GM23338 (cell line): ENCODE measurements at places on chromosomes 4 and X. TPM values are rescaled to one million over a fixed set of nuclear protein-coding genes. Genes with fewer than 3 reads are reported as not detected.

The RPS6KA6 gene
- polyA plus RNA-seq: 2.8 and 3.6 TPM in 2 replicates

The SNCA gene
- 26.3 and 31.1 TPM in 2 replicates for polyA plus RNA-seq

The PF4V1 gene
- polyA plus RNA-seq: 1.7 TPM in 1 of 2 replicates, not detected in the other

The PAGE1 gene
- not detected in 2 replicates for polyA plus RNA-seq

The DGAT2L6 gene
- polyA plus RNA-seq: not detected in 2 replicates

The ATOH1 gene
- polyA plus RNA-seq: 0.24 and 0.97 TPM in 2 replicates

The JADE1 gene
- 75.5 and 84.2 TPM in 2 replicates for polyA plus RNA-seq
